CD4-positive, alpha-beta T cell treated with Interleukin-1 beta for 1 hour (primary cell): ENCODE measurements at places on chromosomes 3 and 15.

DNA sequence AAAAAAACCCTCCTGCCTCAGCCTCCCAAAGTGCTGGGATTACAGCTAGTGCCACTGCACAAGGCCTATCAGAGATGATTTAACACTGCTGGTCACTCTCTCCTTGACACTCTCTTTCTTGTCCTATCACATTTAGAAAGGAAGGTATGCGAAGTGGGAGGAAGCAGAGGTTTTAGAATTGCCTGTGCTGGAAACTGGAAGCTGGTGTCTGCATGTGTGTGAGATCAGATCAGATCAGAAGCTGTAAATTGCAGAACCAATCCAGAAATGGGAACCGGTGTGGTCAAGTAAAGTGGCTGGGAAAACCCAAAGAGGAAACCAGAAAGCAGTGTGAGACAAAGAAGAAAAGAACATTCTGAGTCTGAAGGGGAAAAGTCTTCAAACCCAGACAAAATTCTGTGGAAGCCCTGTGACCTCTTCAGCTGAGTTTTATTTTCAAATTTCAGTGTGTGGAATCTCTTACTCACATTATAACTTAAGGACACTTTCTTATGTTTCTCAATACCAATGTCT is 2.8 kb downstream of the EFHB start:
- DNase-seq, result peak; percentile 36

DNA sequence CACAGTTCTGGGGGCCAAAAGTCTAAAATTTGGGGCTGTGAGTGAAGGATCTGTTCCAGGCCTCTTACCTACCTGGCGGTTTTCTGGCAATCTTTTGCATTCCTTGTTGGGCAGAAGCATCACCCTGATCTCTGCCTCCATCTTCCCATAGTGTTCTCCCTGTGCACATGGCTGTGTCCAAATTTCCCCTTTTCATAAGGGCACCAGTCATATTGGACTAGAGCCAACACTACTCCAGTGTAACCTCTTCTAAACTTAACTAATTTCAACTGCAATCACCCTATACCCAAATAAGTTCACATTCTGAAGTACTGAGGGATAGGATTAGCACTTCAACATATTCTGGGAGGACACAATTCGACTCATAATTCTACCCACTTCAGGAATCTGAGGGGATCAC is 85.0 kb downstream of the CCNL1 start:
- DNase-seq, result no peak

GRCh38 chr15:85649372-85649771 is 145.4 kb downstream of the KLHL25 start:
- peak; percentile 34 for DNase-seq

GRCh38 chr15:39013262-39013661 is 448.6 kb upstream of the RASGRP1 start:
- DNase-seq, result no peak

DNA sequence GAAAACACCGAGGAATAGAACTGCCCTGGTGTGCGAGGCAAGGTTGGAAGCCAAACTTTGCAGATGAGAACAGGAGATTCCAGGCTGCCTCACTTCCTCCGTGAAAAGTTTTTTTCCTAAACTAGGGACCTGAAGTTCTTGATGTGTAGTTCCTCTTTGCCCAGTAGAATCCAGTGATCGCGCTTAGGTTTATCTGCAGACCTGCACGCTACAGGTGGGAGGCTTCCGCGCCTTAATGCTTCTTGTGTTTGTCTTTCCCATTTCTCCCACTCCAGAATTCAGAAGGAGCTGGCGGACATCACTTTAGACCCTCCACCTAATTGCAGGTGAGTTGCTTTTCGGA is 5.4 kb downstream of the UBE2E1 start:
- no peak for DNase-seq

- DNase-seq, result no peak
Measured at GRCh38 chr3:111152496-111152895, 80.9 kb downstream of the NECTIN3 start.

DNA sequence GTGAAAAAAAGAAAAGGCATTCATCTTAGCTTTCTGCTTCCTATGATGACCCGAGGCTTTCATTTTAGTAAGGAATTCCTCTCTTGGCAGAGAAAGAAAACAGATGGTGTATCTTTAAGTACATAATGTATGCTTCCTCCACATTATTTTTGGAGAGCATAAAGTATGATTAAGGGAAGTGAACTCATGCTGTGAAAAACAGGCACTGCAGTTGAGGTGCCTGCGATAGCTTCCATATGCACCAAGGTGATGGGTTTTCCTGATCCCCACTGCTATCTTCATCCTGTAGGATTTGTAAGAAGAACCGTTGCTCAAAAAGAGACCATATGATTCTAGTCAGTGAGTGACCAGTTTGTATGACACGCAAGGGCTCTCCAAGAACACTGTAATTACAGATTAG is 411.5 kb upstream of the MCTP2 start:
- DNase-seq, result no peak

- DNase-seq, result no peak
Measured at GRCh38 chr3:127316685-127317084, 28.8 kb upstream of the PRR20G start.

GRCh38 chr3:126718561-126719445 is 14.8 kb downstream of the CHCHD6 start:
- DNase-seq, result no peak

DNA sequence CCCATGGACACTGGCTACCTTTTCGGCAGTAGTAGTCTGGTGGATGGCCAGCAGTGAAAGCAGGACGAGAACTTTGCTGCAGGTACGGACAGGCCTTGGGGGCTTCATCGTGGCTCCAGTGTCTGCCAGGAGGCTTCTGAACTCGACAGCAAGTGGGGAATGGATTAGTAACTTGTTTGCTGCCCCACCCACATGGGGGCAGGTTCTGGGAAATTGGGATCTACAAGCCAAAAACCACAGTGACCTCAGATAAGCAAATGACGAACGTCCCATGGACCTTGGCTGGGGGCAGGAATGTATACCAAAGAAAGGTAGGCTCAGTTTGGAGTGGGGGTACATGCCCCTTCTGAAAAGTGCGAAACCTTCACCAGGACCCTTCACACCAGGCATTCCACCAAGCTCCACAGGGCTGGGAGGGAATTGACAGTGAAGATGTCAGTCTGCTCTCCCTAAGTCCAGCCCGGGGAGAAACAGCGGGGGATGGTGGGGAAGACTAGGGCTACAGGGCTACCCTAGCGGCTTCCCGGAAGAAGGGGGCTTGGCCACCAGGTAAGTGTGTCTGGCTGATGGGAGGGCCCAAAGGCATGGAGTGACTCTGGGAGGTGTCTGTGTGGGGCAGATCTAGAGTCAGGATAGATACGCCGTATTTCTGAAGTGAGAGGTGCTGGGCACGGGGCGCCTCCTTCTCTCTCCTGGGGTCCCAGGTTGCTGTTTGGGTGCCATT is at the start of gene ITIH4:
TSS of gene ITIH4 (minus strand) at position 138 of the 724 bp plus-strand sequence. CDS start at position 108, 30 bp downstream.
- DNase-seq, result no peak

DNA sequence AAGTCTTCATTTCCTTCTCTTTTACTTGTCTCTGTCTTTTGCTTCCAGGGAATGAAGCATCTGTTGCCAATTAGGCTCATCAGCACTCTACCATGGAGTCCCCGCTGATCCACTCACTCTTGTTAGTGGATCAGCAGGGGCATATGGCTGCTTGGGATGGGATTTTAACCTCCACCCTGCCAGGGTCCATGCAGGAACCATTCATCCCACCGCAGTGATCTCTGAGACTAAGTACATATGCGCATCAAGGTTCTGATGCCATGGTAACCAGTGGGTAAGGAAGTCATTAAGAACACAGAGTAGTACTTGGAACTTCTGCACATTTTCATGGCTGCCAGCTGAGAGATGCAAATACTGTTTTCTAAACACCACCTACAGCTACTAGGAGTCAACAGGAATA is 374.0 kb upstream of the ALCAM start:
- no peak for DNase-seq

GRCh38 chr3:194481525-194482195 is 5.1 kb downstream of the ATP13A3 start:
- DNase-seq, result no peak

DNA sequence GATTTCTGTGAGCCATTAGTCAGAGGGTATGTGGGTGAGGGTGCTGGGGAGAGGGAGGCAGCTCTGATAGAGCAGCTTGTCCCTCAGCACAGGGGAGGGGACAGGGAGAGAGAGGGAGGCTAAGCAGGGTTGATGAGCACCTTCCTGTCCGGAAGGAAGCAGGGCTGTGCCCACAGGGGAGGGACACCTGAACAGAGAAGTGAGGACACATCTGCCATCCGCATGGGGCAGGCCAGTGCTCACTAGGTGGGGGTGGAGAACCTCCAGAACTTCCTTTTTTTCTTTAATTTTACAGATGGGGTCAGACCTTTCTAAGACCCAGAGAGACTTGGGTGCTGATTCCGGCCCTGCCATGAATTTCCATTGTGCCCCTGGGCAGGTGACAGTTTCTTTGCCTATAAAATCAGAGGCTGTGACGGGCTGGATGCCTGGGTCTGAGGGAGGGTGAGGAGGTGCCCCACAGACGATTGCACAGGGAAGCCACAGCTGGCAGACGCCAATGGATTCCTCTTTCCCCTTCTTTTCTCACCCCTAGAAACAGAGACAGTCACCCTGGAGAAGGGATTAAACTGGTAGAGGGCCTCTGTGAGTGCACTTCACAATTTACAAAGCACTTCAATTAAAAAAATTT is 4.1 kb upstream of the TGM5 start:
- DNase-seq, result peak; percentile 66

DNA sequence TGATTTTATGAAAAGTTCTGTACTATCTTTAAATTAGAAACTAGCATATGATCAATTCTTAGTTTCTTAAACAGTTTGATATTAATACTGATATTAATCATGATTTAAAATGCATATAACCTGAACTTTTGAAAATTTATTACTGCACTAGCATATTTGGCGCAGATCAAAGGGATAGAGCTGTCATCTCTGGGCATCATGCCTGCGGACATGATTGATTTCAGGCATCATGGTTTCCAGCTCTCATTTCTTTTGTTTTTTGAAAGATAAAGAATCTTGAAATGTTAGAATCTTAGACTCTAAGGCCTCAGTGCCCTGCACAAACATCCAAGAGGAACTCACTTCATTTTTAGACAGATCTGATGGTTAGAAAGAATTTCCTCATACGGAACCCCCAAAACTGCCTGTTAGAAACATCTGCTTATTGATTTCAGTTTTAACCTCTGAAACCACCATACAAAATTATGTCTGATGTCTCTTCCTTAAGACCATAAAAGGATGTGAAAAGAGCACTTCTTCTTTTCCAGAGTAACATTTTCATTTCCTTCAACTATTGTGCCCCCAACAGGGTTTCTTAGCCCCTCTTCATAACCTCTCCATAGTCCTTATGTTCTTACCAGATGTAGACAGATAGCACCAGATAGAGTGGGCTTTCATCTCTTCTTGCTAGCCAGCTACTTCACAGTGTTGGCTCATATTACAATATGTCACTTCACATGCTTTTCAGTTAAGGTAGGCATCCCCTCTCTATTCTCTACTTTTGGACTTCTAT is 110.8 kb downstream of the BBX start:
- DNase-seq, result no peak

DNA sequence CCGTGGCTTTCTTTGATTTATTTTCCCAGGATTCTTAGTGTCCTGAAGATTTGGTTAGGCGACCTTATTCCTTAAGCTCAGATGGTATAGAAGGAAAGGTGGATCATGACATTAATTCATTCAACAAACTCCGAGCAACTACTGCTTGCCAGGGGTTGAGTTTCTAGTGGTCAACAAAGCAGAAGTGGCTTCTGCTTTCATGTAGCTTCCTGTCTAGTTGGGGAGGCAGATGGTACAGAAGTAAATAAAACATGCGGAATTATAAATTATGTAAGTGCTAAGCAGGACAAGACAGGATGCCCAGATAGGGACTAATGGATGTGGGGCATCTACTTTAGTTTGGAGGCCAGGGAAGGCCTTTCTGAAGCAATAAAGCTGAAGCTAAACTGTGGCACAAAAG is 15.6 kb downstream of the EEFSEC start:
- DNase-seq, result no peak

DNA sequence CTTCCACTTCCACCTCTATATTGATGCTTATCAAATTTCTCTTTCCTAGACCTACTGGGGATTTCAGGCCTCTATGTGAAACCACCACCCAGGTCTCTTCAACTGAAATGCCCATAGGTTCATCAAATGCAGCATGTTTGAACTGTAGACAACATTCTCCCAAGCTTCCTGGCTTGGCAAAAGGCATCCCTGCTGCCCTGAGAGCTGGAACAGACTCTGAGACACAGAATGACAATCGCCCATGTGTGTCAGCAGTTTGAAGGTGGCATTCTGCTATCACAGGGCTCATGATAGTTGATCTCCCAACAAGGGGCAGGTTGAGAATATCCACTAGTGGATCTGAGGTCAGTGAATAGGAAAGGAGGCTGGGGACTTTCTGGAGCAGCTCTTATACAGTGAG is 200.7 kb downstream of the RPLP1 start:
- DNase-seq, result no peak

DNA sequence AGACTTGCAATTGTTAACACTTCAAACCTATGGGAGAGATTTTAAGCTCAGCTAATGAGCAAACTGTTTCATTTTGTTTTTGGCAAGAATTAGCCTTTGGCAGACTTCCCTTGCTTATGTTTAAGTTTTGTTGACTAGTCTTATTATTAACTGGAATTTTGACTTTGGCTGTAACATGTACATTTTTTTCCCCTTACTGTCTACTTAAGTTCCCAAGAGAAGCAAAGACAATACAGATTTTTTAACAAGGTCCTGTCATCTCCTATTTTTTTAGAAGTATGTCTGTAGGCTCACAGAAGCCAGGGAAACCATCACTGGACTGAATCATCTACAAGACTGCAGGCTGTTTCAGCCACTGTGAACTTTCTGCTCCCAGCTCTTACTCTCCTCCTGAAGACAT is 74.3 kb downstream of the DGKG start:
- no peak for DNase-seq

DNA sequence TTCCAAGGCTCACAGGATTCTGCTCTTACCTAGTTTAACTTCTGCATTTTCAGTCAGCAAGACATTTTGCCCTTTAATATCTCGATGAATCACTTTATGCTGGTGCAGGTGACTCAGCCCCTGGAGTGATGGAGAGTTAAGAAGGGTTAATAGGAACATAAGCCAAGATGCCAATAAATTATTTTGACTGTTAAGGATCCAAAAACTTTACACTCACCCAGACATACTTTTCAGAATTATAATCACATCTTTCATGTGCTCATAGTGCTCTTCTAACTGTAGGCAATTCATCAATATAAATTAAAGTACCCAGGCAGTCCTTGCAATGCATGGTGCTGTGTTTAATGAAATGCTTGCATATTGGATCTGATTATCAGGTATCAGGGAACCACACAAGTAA is 164.1 kb upstream of the SLC2A2 start:
- no peak for DNase-seq

DNA sequence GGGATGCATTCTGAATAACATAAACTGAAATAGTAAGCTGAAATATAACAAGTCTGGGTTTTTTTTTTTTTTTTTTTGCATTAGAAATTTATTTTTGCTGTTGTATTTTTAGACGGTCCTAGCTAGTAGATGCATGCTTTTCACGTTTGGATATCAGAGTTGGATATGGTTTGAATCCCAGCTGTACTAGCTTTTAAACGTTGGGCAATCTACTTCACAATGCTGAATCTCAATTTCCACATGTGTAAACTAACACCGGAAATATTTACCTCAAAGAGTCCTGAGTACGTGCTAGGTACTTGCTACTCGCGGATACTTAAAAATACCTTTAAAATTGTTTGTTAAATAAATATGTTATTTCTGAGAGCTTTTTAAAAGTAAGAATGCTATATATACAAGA is 139.8 kb downstream of the BBX start:
- DNase-seq, result no peak
